Activated naive CD4-positive, alpha-beta T cell treated with anti-CD3 and anti-CD28 coated beads, Interleukin-2, amount 10 ng/mL, durations not matched to agents 5 hours and 36 hours (primary cell): ENCODE measurements at places on chromosomes 1 and 21. TPM values are rescaled to one million over a fixed set of nuclear protein-coding genes. Genes with fewer than 3 reads are reported as not detected.

The PODN gene
- not detected for total RNA-seq

The UBL4B gene
- total RNA-seq, result not detected

The TSSK3 gene
- 1.1 TPM for total RNA-seq

The IVL gene
- not detected for total RNA-seq

The HTR6 gene
- not detected for total RNA-seq

The COL16A1 gene
- total RNA-seq, result not detected
